Posterior vena cava (tissue), 2 donors: ENCODE measurements at places on chromosomes 7 and 10. TPM values are rescaled to one million over a fixed set of nuclear protein-coding genes. Genes with fewer than 3 reads are reported as not detected.

DNA sequence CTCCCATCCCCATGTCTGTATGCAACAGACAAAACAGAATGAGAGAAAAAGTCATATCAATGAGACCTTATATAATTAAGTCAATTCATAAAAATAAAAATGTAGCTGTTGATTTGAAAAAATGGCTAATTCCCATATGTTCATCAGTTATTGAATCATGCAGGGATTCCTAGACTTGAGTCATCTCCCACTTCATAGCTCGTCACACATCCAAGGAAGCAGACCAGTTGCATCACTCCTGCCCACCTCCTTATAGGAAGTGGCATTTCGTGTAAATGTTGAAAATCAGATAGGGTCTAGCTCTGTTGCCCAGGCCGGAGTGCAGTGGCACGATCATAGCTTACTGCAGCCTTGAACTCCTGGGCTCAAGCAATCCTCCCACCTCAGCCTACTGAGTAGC lies 56.1 kb upstream of the SH2B2 start:
- no peak for DNase-seq

DNA sequence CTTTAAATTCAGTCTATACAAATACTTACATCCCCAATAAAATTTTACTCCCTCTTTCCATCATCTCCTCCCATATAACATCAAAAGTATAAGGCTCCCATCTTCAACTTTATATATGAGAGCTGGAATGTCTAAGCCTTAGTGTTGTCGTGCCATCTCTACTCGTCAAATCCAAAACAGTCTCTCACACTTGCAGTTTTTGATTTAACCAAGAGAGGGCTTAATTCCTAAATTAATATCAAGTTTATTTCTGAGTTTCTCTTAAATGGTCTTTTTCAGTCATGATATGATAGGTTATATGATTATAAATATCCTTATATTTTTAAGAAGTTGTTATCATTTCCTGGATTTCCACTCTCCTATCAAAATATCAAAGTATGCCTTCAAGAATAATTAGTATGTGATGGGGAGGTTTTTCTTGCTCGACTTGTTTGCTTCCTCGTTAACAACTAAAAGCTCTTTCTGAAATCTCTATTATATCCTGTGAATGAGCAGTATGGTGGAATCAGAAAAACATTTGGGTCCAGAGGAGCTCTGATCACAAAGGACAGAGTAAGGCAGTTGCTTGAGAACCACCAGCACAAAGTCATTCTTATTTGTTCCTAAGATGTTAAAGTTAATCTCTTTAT lies 12.5 kb upstream of the LIPK start:
- no peak for DNase-seq

DNA sequence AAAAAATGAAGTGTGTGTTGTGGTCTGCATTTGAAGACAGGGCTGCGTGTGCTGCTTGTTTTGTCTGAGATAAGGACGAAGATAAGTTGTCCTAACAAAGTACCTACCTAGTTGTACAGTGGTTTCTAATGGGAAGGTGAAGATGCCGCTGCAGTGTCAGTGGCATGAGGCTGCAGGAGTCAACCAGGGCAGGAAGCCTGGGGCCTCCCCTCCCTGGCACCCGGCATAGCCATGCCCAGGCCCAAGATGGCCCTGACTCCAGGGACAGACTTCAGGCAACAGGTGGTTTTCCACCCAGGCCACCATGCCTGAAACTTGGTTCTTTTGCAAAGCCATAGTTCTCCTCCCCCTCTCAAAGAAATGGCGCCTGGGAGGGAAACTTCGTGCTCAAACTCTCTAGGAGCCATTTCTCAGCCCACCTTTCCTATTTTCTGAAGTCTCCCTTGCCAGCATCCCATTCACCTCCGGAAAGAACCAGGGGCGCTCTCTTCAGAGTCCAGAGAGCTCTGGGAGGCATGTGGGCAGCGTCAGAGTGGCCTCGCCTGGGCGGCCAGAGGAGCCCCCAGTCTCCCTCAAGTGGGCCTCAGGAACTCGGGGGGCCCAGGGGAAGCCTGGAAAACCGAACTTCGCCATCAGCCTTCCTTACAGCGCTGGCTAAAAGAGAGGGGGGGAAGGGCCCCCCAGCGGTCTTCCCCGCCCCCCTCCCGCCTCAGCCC lies 2.1 kb upstream of the KAT6B start:
- DNase-seq, result no peak

DNA sequence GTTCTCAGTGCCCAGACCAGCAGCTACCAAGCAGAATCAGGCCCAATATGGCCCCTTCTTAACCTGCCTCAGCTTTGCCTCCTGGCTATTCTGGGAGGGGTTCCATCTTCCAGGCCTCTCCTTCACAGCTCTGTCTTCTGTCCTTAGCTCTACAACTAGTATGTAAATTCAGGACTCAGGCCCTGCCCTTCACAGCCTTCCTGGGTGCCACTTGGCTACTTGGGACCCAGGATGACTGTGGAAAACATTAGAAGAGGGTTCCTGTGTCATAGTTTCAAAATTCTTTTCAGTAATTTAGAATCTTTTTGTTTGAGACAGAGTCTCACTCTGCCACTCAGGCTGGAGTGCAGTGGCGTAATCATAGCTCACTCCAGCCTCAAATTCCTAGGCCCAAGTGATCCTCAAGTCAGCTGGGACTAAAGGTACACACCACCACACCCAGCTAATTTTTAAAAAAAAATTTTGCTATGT lies 33.2 kb upstream of the PAPSS2 start:
- DNase-seq, result no peak

GRCh38 chr7:64599359-64599758 lies 36.5 kb upstream of the ZNF680 start:
- no peak for DNase-seq

- peak; percentile 93 for DNase-seq
Observed at GRCh38 chr10:70458329-70459060, 17.0 kb upstream of the NODAL start.

- no peak for DNase-seq
Observed at GRCh38 chr7:133572843-133573242, 320.0 kb downstream of the EXOC4 start.

DNA sequence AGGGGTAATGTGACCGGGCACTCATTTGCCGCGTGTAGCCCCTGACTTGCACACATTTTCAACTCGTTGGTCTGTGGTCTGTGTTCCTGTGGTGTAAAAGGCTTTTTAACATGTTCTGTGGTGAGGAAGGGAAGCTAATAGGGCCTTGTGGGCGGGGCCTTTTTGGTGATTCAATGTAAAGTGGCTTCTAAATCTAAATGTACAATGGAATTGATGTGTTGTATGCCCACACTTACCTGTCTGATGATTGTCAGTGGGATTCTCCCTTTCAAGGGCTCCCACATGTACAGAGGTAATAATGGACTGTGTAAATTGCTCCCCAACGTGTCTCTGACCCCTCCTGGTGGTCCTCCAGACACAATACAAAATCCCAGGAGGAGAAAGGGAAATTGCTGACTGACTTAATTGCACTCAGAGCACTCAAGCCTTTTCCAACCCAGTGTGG lies 43.1 kb upstream of the GATAD1 start:
- DNase-seq, result no peak

DNA sequence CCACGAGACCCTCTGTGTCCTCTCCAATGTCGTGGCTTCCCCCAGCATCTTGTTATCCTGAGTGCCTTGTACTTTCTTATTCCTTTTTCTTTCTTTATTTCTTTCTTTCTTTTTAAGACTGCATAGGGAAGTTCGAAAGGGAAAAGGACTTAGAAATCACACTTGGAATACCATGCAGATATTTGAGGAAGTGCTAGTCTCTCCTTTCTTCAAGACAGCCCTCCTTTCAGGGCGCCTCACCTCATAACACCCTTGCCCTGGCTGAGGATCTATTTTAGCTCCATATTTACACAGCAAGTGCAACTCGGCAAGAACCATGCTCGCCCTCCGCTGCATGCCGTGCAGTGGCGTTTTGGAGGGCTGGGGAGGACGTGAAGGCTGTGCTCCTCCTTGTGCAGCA lies 232.3 kb upstream of the GLI3 start:
- no peak for DNase-seq

DNA sequence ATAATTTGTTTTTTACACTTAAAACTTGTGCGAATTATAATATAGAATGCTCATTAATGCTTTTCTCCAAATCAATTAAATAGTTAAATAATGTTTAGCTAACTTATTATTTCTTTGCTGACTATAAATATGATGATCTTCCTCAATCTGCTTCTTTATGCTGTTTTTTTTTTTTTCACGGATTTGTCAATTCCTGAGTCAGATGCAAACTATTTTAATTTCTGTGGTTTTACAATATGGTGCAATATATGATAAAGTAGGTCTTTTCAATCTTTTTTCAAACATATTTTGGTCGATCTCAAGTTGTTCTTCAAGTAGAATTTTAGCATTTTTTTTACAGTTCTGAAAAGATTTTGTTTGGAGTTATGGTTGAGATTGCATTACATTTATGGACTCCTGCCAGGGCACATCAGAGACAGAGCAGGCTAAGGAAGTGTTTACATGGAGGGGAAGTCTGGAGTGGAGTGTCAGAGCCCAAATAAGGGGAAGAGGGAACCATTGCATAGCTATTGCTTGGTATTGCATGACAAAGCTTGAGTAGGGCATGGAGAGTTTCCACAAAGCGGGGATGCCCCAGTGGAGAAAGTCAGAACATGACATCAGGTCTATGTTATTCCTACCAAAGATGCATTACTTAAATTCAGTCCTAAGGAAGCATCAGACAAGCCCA lies 204.4 kb downstream of the OTUD1 start:
- DNase-seq, result no peak

- no peak for DNase-seq
Observed at GRCh38 chr10:112605063-112605462, 158.0 kb downstream of the VTI1A start.

DNA sequence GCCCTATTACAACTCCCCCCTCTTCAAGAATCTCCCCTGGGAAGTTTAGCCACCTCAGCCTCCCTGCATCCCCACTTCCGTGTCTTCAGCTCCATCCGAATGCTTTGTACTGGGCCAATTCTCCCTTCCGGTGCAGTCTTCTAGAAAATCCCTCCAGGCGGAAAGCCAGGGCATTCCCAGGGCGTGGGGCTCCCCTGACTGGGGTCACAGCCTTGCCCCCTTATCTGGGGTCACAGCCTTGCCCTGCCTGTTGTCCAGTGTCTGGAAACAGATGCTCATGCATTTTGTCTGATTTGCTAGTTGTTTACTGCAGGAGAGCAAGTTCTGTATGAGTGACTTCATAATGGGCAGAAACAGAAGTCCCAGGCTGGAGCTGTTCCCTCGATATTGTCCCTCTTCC lies 112.5 kb upstream of the TCERG1L start:
- peak; percentile 44 for DNase-seq

- DNase-seq, result no peak
Observed at GRCh38 chr7:130733931-130734814, at the start of gene KLF14. Gene KLF14 (minus strand): TSS chr7:130734207. CDS start chr7:130734033, 174 bp downstream.

- no peak for DNase-seq
Observed at GRCh38 chr7:104982308-104983075, 31.5 kb upstream of the KMT2E start.

- DNase-seq, result no peak
Observed at GRCh38 chr10:104255311-104255981, 754 bp downstream of the GSTO1 start.

GRCh38 chr10:101355072-101355706 lies 1.2 kb downstream of the BTRC start:
- DNase-seq, result no peak

GRCh38 chr10:5951167-5951711 lies 26.1 kb downstream of the IL15RA start:
- DNase-seq, result peak; percentile 81

GRCh38 chr7:87427288-87427687 lies 48.2 kb downstream of the ABCB4 start:
- DNase-seq, result no peak

DNA sequence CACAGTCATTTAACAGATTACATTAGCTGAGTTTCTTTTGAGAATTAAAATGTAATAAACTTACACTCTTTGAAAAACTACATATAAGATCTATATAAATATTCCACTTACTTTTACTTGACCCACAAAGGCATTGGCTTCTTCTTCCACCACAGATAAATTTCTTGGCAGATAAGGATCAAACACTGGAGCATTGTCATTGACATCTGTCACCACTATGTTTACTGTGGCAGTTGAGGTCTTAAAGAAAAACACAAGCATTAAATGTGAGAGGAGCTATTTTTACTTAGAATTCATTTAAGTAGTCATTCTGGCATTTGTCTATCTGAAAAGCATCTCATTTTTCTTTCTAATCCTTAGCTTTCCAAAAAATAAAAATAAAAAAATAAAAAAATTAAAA lies 734.4 kb downstream of the PCDH15 start:
- no peak for DNase-seq

- DNase-seq, result no peak
Observed at GRCh38 chr7:47543714-47544113, 38.2 kb downstream of the TNS3 start.

GRCh38 chr10:7804741-7805140 lies 13.6 kb upstream of the TAF3 start:
- DNase-seq, result no peak

DNA sequence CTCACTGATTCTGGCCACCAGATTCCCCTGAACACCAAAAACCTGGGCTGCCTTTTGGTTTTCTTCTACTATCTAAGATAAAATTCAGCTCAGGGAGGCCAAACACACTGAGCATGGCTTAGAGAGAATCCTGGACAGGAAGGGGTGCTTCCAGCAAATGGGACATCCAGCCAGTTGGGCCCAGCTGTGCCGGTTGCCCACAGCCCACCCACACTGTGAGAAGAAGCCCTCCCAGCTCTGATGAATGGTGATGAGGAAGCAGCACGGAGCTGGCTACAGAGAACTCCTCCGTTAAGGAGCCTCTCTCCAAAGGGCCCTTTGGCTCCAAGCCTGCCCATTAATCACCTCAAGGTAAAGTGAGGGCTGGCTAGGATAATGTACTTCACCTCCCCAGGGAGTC lies 15.9 kb downstream of the LRRC18 start:
- DNase-seq, result no peak

GRCh38 chr7:19690736-19691135 lies 18.1 kb downstream of the POLR1F start:
- no peak for DNase-seq

The WDR86 gene
- 4.1 TPM for total RNA-seq

The SPDYE8 gene
- not detected for total RNA-seq

The AKR1B15 gene
- not detected for total RNA-seq

The TRPV5 gene
- not detected for total RNA-seq

The LRRC18 gene
- not detected for total RNA-seq

The WIPF3 gene
- 21.4 TPM for total RNA-seq

The ZNF467 gene
- total RNA-seq, result 10.9 TPM

The DRGX gene
- total RNA-seq, result not detected

The LRRC17 gene
- total RNA-seq, result 11.1 TPM

The HOXA9 gene
- total RNA-seq, result 7.4 TPM

The ACBD7 gene
- 0.46 TPM for total RNA-seq

The PALD1 gene
- total RNA-seq, result 7.4 TPM

The AKAP9 gene
- total RNA-seq, result 46.9 TPM

The ZPBP gene
- total RNA-seq, result not detected

The IDI2 gene
- not detected for total RNA-seq

The PKD1L1 gene
- 0.90 TPM for total RNA-seq

The TMEM273 gene
- total RNA-seq, result 17.0 TPM

The MYL7 gene
- not detected for total RNA-seq

The SLC26A3 gene
- not detected for total RNA-seq
